ENCODE measurements at places on chromosomes 2 and 18.

DNA sequence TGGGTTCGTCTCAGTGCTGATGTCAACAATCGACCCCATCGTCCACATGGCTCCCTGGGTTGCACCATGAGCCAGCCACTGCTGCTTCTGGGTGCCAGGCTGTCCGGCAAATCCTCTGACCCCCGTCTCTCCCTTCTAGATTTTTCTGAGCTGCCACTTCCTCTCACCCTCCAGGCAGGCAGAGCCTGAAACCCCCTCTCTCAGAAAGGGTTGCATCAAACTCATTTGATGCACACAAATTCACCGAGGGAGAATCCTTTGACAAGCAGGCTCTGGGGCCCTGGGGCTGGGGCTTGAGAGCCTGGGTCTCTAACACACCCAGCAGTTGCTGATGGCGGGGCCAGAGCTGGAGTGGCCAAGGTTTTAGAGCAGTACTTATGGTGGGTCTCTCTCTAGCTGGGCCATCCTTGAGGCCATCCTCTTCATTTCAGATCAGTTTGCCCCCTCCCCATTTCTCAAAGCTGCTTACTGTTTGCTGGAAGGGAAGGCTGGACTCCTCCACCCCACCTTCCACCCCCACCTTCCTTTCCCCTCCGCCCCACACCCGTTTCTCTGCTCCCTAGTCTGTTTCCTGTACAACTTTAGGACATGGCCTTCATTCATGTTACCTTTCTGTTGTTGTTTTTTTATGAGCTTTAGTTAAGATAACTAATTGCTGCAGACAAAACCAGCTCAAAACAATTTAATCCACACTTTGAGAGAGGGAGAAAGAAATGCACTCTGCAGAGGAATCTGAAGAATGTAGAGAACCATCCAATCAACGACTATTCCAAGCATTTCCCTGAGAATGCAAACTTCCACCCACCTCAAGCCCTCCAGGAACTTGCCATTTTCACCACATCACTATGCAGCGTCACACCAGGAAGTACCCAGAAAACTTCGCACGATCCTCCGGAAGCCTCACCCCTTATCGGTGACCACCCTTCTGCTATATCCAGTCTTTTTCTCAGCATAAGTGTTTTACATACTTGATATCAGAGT lies 69.5 kb downstream of the ARL4C start:
- no peak for DNase-seq

GRCh38 chr2:166335284-166335683 lies 40.5 kb downstream of the SCN9A start:
- no peak for DNase-seq

GRCh38 chr18:26405190-26405801 lies 143.1 kb downstream of the KCTD1 start:
- DNase-seq, result no peak

DNA sequence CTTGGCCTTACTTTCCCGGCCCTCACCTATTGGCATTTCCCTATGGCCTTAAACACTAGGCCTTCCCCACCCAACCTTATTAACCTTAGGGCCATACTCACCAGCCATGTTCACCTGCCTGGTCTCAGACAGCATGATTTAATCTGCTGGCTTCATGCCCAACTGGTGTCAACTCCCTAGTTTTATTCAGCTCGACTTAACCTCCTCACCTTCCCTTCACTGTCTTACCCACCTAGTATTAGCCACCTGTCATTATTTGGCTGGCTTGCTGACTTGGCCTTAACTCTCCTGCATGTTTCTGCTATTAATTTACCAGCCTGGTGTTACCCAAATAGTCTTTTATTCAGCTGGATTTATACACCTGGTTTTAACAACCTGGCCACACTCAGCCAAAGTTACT lies 136.0 kb upstream of the ZSWIM2 start:
- DNase-seq, result no peak

- no peak for DNase-seq
These were observed 58.9 kb upstream of the THUMPD2 start for GRCh38 chr2:39837856-39838453.

GRCh38 chr18:60975420-60975819 lies 357.8 kb upstream of the CDH20 start:
- DNase-seq, result no peak

Measured in DMS 273 treated with DMSO at 0.1 percent for 48 hours (cell line).